ENCODE measurements at places on chromosomes 2 and 18. TPM values are rescaled to one million over a fixed set of nuclear protein-coding genes. Genes with fewer than 3 reads are reported as not detected.

GRCh38 chr18:75462178-75462832 is 34.8 kb upstream of the SMIM21 start:
- no peak overlapping the region for H3K4me3 ChIP-seq
- no peak overlapping the region for H3K27ac ChIP-seq
- no peaks in the 10 kb centered on the region for H3K36me3 ChIP-seq
- H3K27me3 ChIP-seq = peaks cover 7% of the 10 kb centered on the region
- no peak for DNase-seq

DNA sequence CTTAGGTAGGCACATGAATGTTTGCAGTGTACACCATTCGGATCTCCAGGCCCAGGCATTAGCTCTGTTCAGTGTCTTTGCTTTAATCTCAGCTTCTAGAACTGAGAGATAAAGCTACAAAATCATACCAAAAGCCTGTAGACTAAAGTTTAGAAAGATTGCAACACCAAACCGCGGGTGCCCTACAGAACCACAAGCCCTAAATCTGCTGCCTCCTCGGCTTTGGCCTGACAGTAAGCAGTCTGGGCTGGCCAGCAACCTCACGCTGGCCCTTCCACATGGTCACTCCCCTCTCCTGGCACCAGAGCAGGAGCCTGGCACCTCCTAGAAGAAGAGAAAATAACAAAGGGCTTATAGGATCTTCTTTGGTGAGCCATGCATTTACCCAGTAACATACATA is 8.9 kb upstream of the OSR1 start:
- peaks cover 8% of the 10 kb centered on the region for H3K4me1 ChIP-seq
- H3K4me3 ChIP-seq = no peak overlapping the region
- no peak for DNase-seq
- H3K36me3 ChIP-seq = no peaks in the 10 kb centered on the region
- no peaks in the 10 kb centered on the region for H3K27me3 ChIP-seq

DNA sequence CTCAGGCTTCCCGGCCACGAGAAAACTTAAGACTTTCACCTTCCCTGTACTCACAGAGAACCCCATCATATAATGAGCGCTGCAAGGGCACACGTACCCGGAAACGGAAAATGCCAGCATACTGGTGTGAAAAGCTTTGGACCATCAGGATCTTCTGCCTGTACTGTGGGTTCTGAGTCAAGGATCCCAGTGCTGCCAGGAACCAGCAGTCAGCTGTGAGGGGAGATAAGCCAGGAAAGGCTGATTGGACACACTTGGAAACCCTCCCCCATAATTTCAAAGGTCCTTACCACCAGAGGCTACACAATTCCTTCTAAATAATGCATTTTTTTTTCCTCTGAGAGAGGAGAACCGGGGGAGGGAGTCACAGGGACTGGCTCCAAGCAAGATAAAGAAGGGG is 31.4 kb downstream of the CAPN13 start:
- no peak for DNase-seq
- no peaks in the 10 kb centered on the region for H3K27me3 ChIP-seq
- no peaks in the 10 kb centered on the region for H3K4me1 ChIP-seq
- H3K36me3 ChIP-seq = no peaks in the 10 kb centered on the region

- H3K27me3 ChIP-seq = peaks cover 82% of the 10 kb centered on the region
- peak within 1 kb of the TSS; percentile 41 for H3K4me3 ChIP-seq
- H3K4me1 ChIP-seq = peaks cover 43% of the 10 kb centered on the region
- H3K36me3 ChIP-seq = no peaks in the 10 kb centered on the region
- DNase-seq = no peak
Measured at GRCh38 chr2:44941551-44942234, at the start of gene SIX3. TSS of gene SIX3 (plus strand) at chr2:44941702. CDS start at chr2:44942105, 403 bp downstream.

- H3K27me3 ChIP-seq = no peaks in the 10 kb centered on the region
- no peaks in the 10 kb centered on the region for H3K4me1 ChIP-seq
- DNase-seq = no peak
Measured at GRCh38 chr2:148582679-148583511, 61.7 kb upstream of the EPC2 start.

GRCh38 chr2:28088970-28089369 is 198.4 kb downstream of the BABAM2 start:
- no peaks in the 10 kb centered on the region for H3K27me3 ChIP-seq
- no peak overlapping the region for H3K4me3 ChIP-seq
- no peak overlapping the region for H3K27ac ChIP-seq
- DNase-seq = no peak

DNA sequence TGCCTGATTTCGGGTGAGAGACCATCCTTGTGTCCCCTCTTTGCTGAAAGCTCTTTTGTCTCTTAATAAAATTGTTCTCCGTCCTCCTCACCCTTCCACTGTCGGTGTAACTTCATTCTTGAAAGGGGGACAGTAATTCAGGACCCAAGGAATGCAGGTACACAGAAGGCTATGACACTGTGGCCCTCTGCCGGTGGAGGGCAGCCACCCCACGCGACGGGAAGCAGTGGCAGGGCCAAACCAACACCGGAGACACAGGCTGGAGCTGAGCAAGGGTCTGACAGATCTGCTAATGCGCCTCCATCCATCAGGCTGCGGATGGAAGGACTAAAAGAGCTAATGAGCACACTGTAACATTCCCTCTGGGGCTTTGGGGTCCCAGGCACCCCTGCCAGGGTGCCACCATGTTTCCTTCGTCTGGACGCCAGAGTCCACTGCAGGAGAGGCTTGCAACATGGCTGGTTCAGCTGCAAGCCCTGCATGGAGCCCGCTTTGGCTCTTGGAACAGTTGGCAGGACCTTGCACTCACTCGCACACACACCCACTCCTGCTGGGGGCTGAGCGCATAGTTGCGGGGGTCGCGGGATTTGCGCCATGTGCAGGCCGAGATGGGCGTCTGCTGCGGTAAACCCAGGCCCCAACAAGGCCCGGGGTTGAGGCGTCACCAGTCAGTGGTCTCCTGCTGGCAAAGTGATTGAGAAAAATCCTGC is 544.1 kb upstream of the CDH7 start:
- H3K4me1 ChIP-seq = no peaks in the 10 kb centered on the region
- no peaks in the 10 kb centered on the region for H3K36me3 ChIP-seq
- no peak for DNase-seq
- no peak overlapping the region for H3K27ac ChIP-seq

- H3K4me3 ChIP-seq = no peak overlapping the region
- no peak for DNase-seq
- H3K27me3 ChIP-seq = no peaks in the 10 kb centered on the region
- H3K36me3 ChIP-seq = no peaks in the 10 kb centered on the region
Measured at GRCh38 chr2:3601561-3602271, 6.8 kb downstream of the COLEC11 start.

DNA sequence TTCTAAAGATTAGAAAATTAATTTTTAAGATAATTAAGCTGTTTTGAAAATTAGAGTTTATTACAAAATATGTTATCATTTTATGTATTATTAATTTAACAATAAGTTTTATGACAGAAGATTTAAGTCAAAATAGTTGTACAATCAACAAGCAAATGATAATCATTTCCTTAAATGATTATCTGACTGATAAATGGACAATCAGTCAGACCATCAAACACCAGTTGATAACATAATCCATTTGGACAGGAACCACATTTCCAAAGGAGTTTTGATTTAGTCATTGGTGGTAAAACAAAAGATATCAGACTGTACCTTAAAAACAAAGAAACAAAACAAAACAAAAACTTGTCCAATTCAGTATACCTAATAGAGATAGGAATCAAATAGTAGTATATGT is 1.9 kb downstream of the TFPI start:
- H3K4me3 ChIP-seq = no peak overlapping the region
- DNase-seq = no peak
- H3K27ac ChIP-seq = no peak overlapping the region
- H3K27me3 ChIP-seq = no peaks in the 10 kb centered on the region
- no peaks in the 10 kb centered on the region for H3K4me1 ChIP-seq

DNA sequence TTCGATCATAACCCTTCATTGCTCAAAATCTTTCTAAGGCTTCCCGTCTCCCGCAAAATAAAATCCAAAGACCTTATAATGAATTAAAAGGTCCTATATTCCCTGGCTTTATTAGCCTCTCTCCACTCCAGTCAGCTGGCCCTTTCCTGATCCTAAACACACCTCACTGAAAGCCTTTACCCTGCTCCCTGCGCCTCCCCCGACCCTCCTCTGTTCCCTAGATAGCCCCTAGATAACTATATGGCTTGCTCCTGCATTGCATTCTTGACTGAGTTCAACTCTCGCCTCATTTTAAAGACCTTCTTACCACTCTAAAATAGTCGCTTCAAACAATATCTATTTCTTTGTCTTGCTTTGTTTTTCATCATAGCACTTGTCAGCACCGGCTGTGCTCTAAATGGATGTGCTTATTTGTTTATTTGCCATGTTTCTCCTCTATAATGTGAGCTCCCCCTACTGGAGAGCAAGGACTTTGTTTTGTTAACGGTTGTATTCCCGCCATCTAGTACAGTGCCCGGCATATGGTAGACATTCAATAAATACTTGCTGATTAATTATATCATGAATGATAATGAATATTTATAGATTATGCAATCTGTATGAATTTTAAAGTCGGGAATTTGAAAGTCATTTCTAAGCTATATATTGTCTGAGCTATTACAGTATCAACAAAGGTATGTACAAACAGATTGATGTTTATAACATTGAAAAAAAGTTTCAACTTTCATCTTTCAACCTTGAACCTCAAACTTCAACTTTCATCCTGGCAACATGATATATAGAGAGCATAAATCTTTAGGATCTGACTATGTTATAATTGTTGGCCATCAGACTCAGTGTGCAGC is 32.4 kb upstream of the VIT start:
- H3K27ac ChIP-seq = no peak overlapping the region
- H3K4me1 ChIP-seq = no peaks in the 10 kb centered on the region
- no peaks in the 10 kb centered on the region for H3K36me3 ChIP-seq
- no peaks in the 10 kb centered on the region for H3K27me3 ChIP-seq
- DNase-seq = no peak

GRCh38 chr2:171793691-171794678 is 100.1 kb downstream of the SLC25A12 start:
- H3K27me3 ChIP-seq = no peaks in the 10 kb centered on the region
- no peaks in the 10 kb centered on the region for H3K4me1 ChIP-seq
- no peak for DNase-seq
- peaks cover 31% of the 10 kb centered on the region for H3K36me3 ChIP-seq
- no peak overlapping the region for H3K27ac ChIP-seq
- no peak overlapping the region for H3K4me3 ChIP-seq

- H3K27ac ChIP-seq = no peak overlapping the region
- no peaks in the 10 kb centered on the region for H3K36me3 ChIP-seq
- H3K4me3 ChIP-seq = no peak overlapping the region
- DNase-seq = no peak
- H3K4me1 ChIP-seq = no peaks in the 10 kb centered on the region
Measured at GRCh38 chr2:48210189-48210588, 303.9 kb upstream of the FBXO11 start.

DNA sequence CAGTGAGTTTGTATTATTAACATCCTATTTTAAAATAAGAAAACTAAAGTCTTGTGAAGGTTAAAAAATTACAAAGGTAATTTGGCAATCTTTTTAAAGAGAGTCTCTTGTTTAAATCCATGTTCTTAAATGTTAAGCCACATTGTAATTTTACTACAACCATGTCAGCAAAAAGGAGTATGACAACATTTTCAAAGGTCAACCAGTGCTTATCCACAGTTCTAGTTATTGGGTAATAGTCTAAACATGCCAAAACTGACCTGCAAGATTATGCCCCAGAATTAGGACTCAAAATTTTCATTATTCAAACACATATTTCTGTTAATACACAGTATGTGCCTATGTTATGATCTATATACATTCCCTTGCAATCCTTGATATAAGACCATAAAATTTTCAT is 1312.6 kb upstream of the CHAC2 start:
- H3K36me3 ChIP-seq = no peaks in the 10 kb centered on the region
- no peaks in the 10 kb centered on the region for H3K27me3 ChIP-seq
- no peak for DNase-seq
- no peaks in the 10 kb centered on the region for H3K4me1 ChIP-seq
- H3K4me3 ChIP-seq = no peak overlapping the region

- H3K36me3 ChIP-seq = no peaks in the 10 kb centered on the region
- H3K27me3 ChIP-seq = no peaks in the 10 kb centered on the region
- DNase-seq = no peak
- no peak overlapping the region for H3K27ac ChIP-seq
- no peak overlapping the region for H3K4me3 ChIP-seq
Measured at GRCh38 chr18:45547910-45548309, 67.4 kb upstream of the SLC14A2 start.

- no peak overlapping the region for H3K4me3 ChIP-seq
- H3K27me3 ChIP-seq = no peaks in the 10 kb centered on the region
- H3K27ac ChIP-seq = no peak overlapping the region
- no peaks in the 10 kb centered on the region for H3K36me3 ChIP-seq
- H3K4me1 ChIP-seq = peaks cover 3% of the 10 kb centered on the region
- no peak for DNase-seq
Measured at GRCh38 chr2:647003-647560, 30.1 kb downstream of the TMEM18 start.

DNA sequence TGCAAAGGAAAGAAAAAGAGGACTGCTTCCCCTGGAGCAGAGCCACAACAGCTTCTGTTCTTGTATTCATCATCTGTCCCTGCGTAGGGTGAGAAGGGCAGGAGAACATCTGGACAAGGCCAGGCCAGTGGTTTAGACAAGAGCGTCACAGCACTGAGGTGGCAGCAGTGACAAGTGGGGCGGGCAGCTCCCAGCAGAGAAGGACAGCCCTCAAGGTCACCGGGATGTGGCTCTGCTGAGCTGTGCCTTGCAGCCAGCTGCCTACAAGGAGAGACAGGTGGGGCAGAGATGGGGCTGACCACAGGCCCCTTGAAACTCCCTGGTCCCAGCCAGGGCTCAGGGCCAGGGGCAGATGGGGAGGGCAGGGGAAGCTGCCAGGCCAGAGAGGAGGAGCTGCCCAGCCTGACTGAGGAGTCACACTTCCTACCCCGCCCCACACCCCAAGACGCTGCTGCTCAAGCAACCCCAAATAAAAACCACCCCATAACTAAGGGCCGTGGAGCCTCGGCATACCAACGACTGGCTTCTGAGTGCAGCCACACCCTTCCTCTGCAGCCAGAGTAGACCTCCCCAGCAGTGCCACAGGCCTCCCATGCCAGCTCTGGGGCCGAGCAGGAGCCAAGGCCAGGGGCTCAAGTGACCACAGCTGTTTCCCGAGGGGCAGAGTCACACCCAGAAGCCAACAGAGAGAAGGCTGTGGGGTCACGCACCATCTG is 5.4 kb downstream of the RAB11FIP5 start:
- peaks cover 56% of the 10 kb centered on the region for H3K4me1 ChIP-seq
- H3K36me3 ChIP-seq = peaks cover 2% of the 10 kb centered on the region
- H3K27ac ChIP-seq = no peak overlapping the region
- DNase-seq = no peak

GRCh38 chr18:74390900-74391299 is 66.2 kb downstream of the DIPK1C start:
- no peaks in the 10 kb centered on the region for H3K27me3 ChIP-seq
- no peaks in the 10 kb centered on the region for H3K36me3 ChIP-seq
- no peak overlapping the region for H3K27ac ChIP-seq
- peaks cover 10% of the 10 kb centered on the region for H3K4me1 ChIP-seq

SKOR2 gene
- total RNA-seq = not detected

REG1B gene
- not detected for total RNA-seq

DNAJC5G gene
- not detected for total RNA-seq

CCDC195 gene
- not detected for total RNA-seq

AQP12A gene
- total RNA-seq = not detected

ZC3H8 gene
- 10.2 TPM for total RNA-seq

RIT2 gene
- not detected for total RNA-seq

SEPTIN10 gene
- 2.0 TPM for total RNA-seq

PRSS56 gene
- total RNA-seq = not detected

LHCGR gene
- total RNA-seq = not detected

KLF11 gene
- 29.6 TPM for total RNA-seq

CFAP221 gene
- not detected for total RNA-seq

TCF23 gene
- not detected for total RNA-seq

Data from CD4-positive, alpha-beta T cell (primary cell).